ENCODE measurements at places on chromosomes 6 and 20. TPM values are rescaled to one million over a fixed set of nuclear protein-coding genes. Genes with fewer than 3 reads are reported as not detected.

HSPA1L gene
- total RNA-seq, result 0.38 TPM

F13A1 gene
- total RNA-seq, result 104 TPM

ZNF311 gene
- 0.32 TPM for total RNA-seq

LRRC1 gene
- total RNA-seq, result 23.2 TPM

EYS gene
- 0.87 TPM for total RNA-seq

SIRPD gene
- not detected for total RNA-seq

- H3K27ac ChIP-seq, result no peak overlapping the region
- H3K36me3 ChIP-seq, result no peaks in the 10 kb centered on the region
- no peak overlapping the region for H3K4me3 ChIP-seq
- no peak for DNase-seq
- H3K27me3 ChIP-seq, result peaks cover 5% of the 10 kb centered on the region
Observed at GRCh38 chr6:40509716-40510260, 77.4 kb downstream of the LRFN2 start.

DNA sequence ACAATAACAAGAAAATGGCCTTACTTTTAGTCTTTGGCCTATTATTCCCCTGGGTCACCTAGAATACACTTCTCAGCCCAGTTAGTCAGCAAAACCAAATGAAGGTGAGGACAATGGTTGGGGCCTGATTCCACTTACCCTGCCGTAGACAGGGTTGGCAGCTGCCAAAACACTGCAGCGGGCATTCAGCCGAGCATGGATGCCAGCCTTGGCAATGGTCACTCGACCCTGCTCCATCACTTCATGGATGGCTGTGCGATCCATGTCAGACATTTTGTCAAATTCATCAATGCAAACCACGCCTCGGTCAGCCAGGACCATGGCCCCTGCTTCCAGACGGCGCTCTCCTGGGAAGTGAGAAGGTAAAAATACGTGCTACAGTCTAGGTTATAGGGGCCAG, 8.4 kb downstream of the MCM3 start:
- no peak overlapping the region for H3K27ac ChIP-seq
- DNase-seq, result no peak
- H3K4me1 ChIP-seq, result no peaks in the 10 kb centered on the region
- no peak overlapping the region for H3K4me3 ChIP-seq
- peaks cover 100% of the 10 kb centered on the region for H3K36me3 ChIP-seq
- no peaks in the 10 kb centered on the region for H3K27me3 ChIP-seq

All from esophagus squamous epithelium (tissue), 5 donors.